Activated CD8-positive, alpha-beta memory T cell treated with anti-CD3 and anti-CD28 coated beads, Interleukin-2, amount 10 ng/mL, durations not matched to agents 7 days and 5 days (primary cell): ENCODE measurements at places on chromosomes 12 and 14. TPM values are rescaled to one million over a fixed set of nuclear protein-coding genes. Genes with fewer than 3 reads are reported as not detected.

GRCh38 chr12:15756822-15757221, 32.4 kb downstream of the EPS8 start:
- no peak for DNase-seq

GRCh38 chr14:61706096-61706690, 10.9 kb downstream of the HIF1A start:
- no peak for DNase-seq

GRCh38 chr14:68397371-68397811, 395.5 kb downstream of the ZFP36L1 start:
- DNase-seq, result no peak

DNA sequence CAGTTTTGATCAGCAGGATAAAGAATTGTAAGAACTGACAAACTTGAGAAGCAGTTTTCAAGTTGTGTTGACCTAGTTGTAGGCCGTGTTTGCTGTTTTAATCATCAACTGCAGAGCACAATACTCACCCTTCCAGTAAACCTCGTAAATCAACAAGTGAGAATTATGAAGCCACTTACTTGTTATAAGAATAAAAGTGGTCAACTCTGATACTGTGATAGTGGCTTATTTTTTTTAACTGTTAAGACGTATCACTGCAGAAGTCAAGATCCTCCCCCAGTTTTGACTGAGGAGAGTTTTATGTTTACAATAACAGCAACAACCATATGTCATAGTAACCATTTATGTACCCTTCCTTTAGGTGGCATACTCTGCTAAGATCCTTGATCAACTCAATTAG, 100.8 kb upstream of the DACT1 start:
- DNase-seq, result no peak

DNA sequence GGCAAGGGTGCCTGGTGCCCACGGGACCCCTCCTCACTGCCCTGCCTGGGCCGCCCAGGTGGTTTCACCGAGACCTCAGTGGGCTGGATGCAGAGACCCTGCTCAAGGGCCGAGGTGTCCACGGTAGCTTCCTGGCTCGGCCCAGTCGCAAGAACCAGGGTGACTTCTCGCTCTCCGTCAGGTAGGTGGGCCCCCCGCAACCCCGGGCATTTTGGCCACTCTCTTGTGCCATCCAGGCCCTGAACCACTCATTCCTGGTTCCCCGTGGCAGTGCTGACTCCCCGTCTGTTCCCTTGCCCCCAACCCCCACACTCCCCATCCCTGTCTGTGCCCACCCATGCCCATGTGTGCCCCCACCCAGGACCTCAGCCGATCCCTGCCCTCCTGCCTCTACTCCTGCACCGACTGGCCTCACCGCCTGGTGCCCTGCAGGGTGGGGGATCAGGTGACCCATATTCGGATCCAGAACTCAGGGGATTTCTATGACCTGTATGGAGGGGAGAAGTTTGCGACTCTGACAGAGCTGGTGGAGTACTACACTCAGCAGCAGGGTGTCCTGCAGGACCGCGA, 480 bp downstream of the PTPN6 start:
- no peak for DNase-seq

- DNase-seq, result no peak
These were observed 126.2 kb downstream of the GRIP1 start for GRCh38 chr12:66552716-66553115.

ACTR10 gene
- total RNA-seq, result 40.2 TPM

PGF gene
- 0.56 TPM for total RNA-seq

GMPR2 gene
- 70.6 TPM for total RNA-seq
